Activated B cell treated with CpG ODN at 0.5 μM for 24 hours (primary cell): ENCODE measurements at places on chromosomes 12 and 14. TPM values are rescaled to one million over a fixed set of nuclear protein-coding genes. Genes with fewer than 3 reads are reported as not detected.

Gene MUCL1
- total RNA-seq = not detected in 2 replicates

Gene PTGER2
- total RNA-seq = 0.09 and 0.12 TPM in 2 replicates

Gene IFT43
- total RNA-seq = 13.4 and 15.8 TPM in 2 replicates

DNA sequence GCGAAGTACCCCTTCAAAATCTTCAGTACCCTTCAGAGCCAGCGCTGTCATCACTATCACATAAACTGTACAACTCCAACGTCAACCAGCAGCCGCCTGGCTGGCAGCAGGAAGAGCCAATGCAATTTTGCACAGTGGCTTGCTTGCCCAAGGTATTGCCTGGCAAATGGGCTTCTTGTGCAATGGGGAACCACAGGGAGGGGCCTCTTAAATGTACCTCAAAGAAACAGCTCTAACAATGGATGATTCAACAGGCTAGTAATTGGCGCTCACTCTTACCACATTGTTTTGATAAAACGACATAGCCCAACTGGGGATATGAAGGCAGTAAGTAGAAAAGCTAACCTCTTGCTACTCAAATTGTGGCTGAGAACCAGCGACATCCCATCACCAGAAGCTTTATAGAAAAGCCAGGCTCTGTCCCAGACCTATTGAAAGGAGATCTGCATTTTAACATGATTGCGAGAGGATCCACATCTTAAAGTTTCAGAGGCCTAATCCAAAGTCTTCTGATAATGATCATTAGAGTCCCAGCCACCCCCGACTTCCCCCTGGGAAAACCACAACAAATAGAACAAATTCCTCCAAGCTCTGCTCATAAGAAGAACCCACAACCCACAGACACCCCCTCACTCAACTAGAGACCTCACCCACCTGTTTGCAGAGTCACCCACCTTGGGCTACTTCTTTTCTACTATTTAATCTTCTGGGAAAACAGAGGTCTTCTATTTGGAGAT is 125.3 kb upstream of the HIF1A start:
- no peak for DNase-seq

DNA sequence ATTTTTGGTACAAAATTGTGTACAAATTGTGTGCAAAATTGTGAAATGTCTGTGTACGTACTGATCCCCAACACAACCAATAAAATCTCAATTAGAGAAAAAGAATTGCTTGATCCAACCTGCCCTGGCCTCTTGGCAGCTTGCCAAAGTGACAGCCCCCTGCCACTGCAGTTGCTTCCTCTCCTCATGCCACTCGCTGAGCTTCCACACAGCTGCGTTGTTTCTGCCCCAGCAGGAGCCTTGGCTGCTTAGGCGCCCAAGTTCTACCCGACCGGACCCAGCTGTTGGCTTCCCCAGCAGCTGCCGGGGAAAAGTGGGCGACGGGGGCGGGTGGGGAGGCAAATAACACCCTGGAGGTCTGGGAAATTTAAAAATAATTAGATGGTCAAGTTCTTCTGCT is 171.8 kb upstream of the ATF7IP start:
- no peak for DNase-seq

GRCh38 chr14:85416771-85417170 is 113.2 kb upstream of the FLRT2 start:
- no peak for DNase-seq

- DNase-seq = no peak
Observed at GRCh38 chr12:9741726-9742125, 8.8 kb upstream of the CLECL1 start.

GRCh38 chr14:49954171-49954631 is 61.3 kb downstream of the ARF6 start:
- no peak for DNase-seq

- no peak for DNase-seq
Observed at GRCh38 chr14:36570065-36570464, 12.3 kb downstream of the NKX2-8 start.
